Activated T-cell treated with anti-CD3 and anti-CD28 coated beads, Interleukin-2, amount 50 U/mL, for 72 hours (primary cell): ENCODE measurements at places on chromosomes 5 and 9. TPM values are rescaled to one million over a fixed set of nuclear protein-coding genes. Genes with fewer than 3 reads are reported as not detected.
A peak's percentile ranks its signal among the peaks of the same experiment; 100 is the strongest.

- H3K4me3 ChIP-seq, result no peak overlapping the region
- H3K36me3 ChIP-seq, result no peaks in the 10 kb centered on the region
- H3K4me1 ChIP-seq, result no peaks in the 10 kb centered on the region
- H3K27ac ChIP-seq, result no peak overlapping the region
- no peak for DNase-seq
These were observed 7.7 kb downstream of the TPM2 start for GRCh38 chr9:35682051-35682450.

Gene PCDHB16
- not detected for total RNA-seq

DNA sequence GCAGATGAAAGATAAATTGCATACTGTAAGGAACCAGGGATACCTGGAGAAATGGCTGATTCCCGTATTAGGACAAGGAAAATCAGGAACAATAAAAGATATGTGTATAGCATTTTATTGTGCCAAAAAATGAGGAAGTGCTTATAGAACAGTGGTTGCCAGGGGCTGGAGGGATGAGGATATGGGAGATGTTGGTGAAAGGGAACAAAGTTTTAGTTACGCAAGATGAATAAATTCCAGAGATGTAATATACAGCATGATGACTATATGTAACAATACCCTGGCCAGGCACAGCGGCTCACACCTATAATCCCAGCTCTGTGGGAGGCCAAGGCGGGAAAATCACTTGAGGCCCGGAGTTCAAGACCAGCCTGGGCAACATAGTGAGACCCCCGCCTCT, 101.8 kb downstream of the CDK5RAP2 start:
- no peak for DNase-seq
- no peaks in the 10 kb centered on the region for H3K4me1 ChIP-seq
- no peak overlapping the region for H3K4me3 ChIP-seq
- no peak overlapping the region for H3K27ac ChIP-seq
- H3K36me3 ChIP-seq, result no peaks in the 10 kb centered on the region
- no peaks in the 10 kb centered on the region for H3K27me3 ChIP-seq

GRCh38 chr9:37001459-37001858, 32.6 kb downstream of the PAX5 start:
- peaks cover 62% of the 10 kb centered on the region for H3K27me3 ChIP-seq
- H3K4me1 ChIP-seq, result no peaks in the 10 kb centered on the region
- no peak overlapping the region for H3K27ac ChIP-seq
- H3K4me3 ChIP-seq, result no peak overlapping the region
- H3K36me3 ChIP-seq, result no peaks in the 10 kb centered on the region

GRCh38 chr5:119031905-119032304, 39.0 kb upstream of the DMXL1 start:
- peak overlapping the region; percentile 67 for H3K4me3 ChIP-seq
- peak; percentile 40 for DNase-seq
- H3K27me3 ChIP-seq, result no peaks in the 10 kb centered on the region
- no peaks in the 10 kb centered on the region for H3K36me3 ChIP-seq
- H3K27ac ChIP-seq, result peak overlapping the region; percentile 53
- peaks cover 42% of the 10 kb centered on the region for H3K4me1 ChIP-seq

- peaks cover 7% of the 10 kb centered on the region for H3K27me3 ChIP-seq
- DNase-seq, result no peak
- H3K4me3 ChIP-seq, result no peak overlapping the region
- H3K36me3 ChIP-seq, result no peaks in the 10 kb centered on the region
- no peak overlapping the region for H3K27ac ChIP-seq
- peaks cover 6% of the 10 kb centered on the region for H3K4me1 ChIP-seq
These were observed 218.0 kb upstream of the C9orf72 start for GRCh38 chr9:27791311-27791710.

GRCh38 chr9:96169901-96170300, 132.1 kb downstream of the HSD17B3 start:
- peaks cover 20% of the 10 kb centered on the region for H3K27me3 ChIP-seq
- H3K4me3 ChIP-seq, result no peak overlapping the region
- no peak overlapping the region for H3K27ac ChIP-seq

GRCh38 chr5:14086261-14086660, 56.9 kb upstream of the TRIO start:
- H3K4me3 ChIP-seq, result no peak overlapping the region
- H3K27ac ChIP-seq, result no peak overlapping the region
- peaks cover 6% of the 10 kb centered on the region for H3K27me3 ChIP-seq

Gene ATP6V0E1
- 105 TPM for total RNA-seq

- no peak overlapping the region for H3K4me3 ChIP-seq
- H3K4me1 ChIP-seq, result no peaks in the 10 kb centered on the region
- H3K27me3 ChIP-seq, result peaks cover 6% of the 10 kb centered on the region
- no peak overlapping the region for H3K27ac ChIP-seq
- peaks cover 1% of the 10 kb centered on the region for H3K36me3 ChIP-seq
These were observed 114.8 kb upstream of the RASEF start for GRCh38 chr9:83177747-83178146.

- H3K36me3 ChIP-seq, result no peaks in the 10 kb centered on the region
- no peak for DNase-seq
- no peak overlapping the region for H3K27ac ChIP-seq
- no peaks in the 10 kb centered on the region for H3K4me1 ChIP-seq
These were observed 26.1 kb upstream of the LARP1 start for GRCh38 chr5:154728939-154729588.

DNA sequence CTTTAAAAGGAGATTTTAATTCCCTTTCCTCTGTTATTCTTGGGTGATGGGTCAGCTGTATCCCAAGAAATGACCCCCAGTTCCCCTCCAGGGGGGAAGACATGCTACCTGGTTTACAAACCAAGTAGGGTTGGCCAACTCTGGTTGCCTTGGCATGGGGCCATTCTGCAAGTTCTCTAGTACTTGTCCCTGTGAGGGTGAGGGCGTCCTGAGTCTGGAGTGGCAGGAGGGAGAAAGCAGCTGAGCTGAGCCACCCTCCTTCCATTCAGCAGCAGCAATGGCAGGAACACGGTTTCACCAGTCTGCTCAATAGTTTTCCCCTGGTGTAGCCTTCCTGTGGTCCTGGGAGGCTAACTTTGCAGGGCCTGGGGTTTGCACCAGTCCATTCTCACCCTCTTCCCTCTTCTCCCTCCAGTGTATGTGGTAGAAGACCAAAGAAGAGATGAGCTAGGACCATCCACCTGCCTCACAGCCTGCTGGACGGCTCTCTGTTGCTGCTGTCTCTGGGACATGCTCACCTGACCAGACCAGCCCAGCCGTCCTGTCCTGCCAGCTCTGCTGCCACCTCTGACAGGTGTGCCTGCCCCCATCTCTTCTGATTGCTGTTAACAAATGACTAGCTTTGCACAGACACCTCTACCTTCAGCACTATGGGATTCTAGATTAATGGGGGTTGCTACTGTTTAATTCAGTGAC, 59.9 kb downstream of the PFDN1 start:
- peaks cover 1% of the 10 kb centered on the region for H3K36me3 ChIP-seq
- H3K27ac ChIP-seq, result no peak overlapping the region
- H3K4me1 ChIP-seq, result peaks cover 26% of the 10 kb centered on the region

Gene OR1J2
- not detected for total RNA-seq

DNA sequence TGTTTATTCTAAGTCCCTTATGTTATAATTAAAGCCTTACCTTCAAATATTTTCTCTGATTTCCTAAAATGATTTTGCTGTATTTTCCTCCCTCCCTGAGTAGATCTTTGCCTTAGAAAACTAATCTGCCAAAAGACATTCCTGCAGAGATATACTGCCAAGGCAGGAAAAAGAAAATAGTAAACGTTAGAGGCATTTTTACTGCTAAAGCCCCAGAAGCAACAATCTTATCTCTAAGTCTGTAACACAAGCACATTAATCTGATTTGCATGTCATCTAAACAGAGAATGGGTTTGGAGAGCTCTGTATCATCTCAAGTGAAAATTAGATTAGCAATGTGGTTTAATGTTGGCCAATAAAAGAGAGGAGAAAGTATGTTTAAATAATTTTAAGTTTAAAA, 847.7 kb downstream of the MAT2B start:
- no peak for DNase-seq
- H3K4me3 ChIP-seq, result no peak overlapping the region
- no peaks in the 10 kb centered on the region for H3K27me3 ChIP-seq
- no peaks in the 10 kb centered on the region for H3K4me1 ChIP-seq
- H3K36me3 ChIP-seq, result no peaks in the 10 kb centered on the region

Gene LRRC19
- total RNA-seq, result not detected

DNA sequence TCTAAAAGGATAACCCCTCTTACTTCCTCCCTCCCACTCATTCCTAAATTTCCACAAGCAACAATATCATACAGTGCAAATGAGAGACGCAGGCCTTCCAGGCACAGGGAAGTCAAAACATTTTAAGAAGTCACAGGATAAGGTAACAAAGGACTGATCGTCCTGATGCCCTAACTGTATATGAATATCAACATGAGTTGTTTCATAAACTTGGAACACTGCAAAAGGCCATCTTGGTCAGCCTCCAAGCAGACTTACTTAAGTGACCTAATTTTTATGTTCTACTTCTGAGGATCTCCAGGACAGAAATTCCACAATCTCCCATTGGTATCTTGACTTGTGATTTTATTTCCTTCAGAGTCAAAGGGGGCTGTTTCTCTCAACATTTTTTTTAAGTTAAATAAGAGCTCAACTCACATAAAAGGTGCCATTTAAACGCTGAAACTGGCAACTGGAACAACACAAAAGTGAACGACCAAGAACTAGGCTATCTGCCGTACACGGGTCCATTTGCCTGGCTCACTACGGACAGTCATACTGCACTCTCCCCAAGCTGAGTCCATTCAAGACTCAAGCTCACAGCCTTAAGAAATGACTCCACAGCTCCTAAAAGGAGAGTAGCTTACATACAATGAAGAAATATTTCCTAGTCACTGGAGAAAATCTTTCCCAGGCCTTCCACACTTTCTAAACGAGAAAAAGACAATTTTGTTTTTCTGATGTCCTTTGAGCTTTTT, 71.3 kb downstream of the LHFPL2 start:
- H3K36me3 ChIP-seq, result no peaks in the 10 kb centered on the region
- DNase-seq, result no peak
- H3K4me3 ChIP-seq, result no peak overlapping the region
- no peak overlapping the region for H3K27ac ChIP-seq
- H3K4me1 ChIP-seq, result no peaks in the 10 kb centered on the region
